ENCODE measurements at places on chromosomes 2 and 18. TPM values are rescaled to one million over a fixed set of nuclear protein-coding genes. Genes with fewer than 3 reads are reported as not detected.

Gene HTR2B
- 12.5 TPM for polyA plus RNA-seq

Gene CD302
- polyA plus RNA-seq, result 11.8 TPM

Gene LRP2
- polyA plus RNA-seq, result 157 TPM

Gene CFAP210
- polyA plus RNA-seq, result 1.6 TPM

Gene SP5
- 0.85 TPM for polyA plus RNA-seq

Gene KLHL14
- 31.5 TPM for polyA plus RNA-seq

Gene SLC16A14
- polyA plus RNA-seq, result 6.8 TPM

Gene STRADB
- polyA plus RNA-seq, result 81.2 TPM

DNA sequence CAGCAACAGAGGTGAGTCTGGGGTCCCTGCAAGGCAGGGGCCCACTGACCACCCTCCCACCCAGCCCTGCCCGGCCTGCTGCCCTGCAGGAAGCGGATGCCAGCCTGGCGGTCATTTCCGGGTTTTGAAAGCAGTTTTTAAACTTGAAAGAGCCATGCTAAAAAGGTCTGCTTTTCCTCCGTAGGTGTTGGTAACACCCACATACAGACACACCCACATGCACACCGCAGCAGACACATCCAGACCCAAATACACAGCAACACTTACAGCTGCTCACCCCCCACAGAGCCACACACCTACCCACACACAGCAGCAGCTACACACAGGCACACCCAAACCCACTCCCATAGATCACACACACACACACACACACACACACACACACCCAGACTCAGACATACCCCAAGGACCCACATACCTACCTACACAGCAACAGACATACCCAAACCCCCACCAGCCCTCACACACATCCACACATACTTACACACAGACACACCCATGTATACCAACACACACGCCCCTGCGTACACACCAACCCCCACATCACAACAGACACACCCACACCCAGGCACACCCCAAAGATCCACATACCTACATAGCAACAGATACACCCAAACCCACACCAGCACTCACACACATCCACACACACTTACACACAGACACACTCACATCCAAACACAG is 7.6 kb downstream of the ZFP36L2 start:
- DNase-seq, result no peak

GRCh38 chr2:219592736-219593135 is 4.9 kb upstream of the STK11IP start:
- no peak for DNase-seq

- no peak for DNase-seq
Measured at GRCh38 chr2:122960759-122961641, 1064.1 kb upstream of the CNTNAP5 start.

DNA sequence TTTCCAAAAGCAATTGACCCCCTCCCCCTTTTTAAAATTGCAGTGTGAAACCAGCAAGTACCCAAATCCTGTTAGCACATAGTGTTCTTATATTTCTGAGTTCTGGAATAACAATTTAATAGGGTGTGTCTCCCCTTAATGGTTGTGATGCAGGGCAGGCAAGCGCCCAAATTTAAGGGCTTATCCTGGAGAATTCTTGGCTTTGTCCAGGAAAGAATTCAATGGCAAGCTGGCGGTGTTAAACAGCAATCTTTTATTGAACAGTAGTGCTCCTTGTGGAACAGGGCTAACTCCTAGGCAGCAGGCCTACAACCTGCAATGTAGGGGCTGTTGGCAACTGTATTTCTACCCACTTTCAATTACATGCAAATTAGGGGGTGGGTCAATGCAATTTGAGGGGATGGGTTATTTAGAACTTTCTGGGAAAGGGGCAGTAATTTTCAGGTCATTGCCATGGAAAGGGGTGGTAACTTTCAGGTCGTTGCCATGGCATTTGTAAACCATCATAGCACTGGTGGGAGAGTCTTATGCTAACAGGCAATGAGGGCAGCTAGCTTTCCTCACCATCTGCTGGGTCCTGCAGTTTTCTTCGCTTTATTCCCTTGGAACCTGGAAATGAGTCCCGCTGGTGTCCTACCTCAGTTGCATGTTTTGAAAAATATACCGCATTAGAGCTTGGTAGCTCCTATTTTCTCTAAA is 149.0 kb upstream of the KCTD1 start:
- no peak for DNase-seq

DNA sequence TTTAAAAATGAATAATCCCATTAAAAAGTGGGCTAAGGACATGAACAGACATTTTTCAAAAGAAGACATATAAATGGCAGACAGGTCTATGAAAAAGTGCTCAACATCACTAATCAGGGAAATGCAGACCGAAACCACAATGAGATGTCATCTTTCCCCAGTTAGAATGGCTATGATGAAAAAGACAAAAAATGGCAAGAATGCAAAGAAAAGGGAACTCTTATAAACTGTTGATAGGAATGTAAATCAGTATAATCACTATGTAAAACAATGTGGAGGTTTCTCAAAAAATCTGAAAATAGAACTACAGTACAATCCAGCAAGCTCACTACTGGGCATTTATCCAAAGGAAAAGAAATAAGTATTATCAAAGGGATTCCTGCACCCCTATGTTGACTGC is 169.2 kb downstream of the METTL4 start:
- no peak for DNase-seq

DNA sequence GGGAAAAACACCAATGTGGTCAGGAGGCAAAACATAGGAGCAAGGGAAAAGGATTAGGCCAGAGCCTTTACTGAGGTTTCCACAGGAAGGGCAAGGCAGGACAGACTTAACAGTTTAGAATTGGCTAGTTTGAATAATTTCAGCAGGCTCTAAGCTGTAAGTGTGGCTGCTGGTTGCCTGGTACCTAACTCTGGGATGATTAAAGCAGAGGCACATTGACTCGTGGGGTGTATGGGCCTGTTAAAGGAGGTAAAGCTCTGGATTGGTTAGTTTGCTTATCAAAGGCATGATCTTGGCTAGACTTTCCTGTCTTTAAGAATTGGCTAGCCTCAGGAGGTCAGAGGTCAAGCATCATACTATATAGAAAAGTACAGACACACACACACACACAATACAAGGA is 132.6 kb downstream of the SPAG16 start:
- no peak for DNase-seq

DNA sequence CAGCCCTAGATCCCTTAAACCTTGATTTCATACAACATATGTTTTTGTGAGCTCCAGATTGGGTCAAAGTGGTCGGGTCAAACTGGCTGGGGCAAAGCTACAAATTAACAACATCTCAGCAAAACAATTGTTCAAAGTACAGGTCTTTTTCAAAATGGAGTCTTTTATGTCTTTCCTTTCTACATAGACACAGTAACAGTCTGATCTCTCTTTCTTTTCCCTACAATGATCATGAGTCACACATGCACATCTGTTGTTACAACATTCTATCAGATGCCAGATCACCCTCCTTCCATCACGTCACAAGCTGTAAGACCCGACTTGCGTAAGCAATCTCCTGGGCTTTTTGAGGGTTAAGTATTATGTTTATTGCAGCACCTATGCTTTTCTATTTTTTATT is 55.1 kb downstream of the RHOB start:
- DNase-seq, result no peak

GRCh38 chr18:22324191-22325131 is 93.3 kb downstream of the CTAGE1 start:
- no peak for DNase-seq

- no peak for DNase-seq
Measured at GRCh38 chr2:38733300-38733971, 17.7 kb downstream of the SRSF7 start.

DNA sequence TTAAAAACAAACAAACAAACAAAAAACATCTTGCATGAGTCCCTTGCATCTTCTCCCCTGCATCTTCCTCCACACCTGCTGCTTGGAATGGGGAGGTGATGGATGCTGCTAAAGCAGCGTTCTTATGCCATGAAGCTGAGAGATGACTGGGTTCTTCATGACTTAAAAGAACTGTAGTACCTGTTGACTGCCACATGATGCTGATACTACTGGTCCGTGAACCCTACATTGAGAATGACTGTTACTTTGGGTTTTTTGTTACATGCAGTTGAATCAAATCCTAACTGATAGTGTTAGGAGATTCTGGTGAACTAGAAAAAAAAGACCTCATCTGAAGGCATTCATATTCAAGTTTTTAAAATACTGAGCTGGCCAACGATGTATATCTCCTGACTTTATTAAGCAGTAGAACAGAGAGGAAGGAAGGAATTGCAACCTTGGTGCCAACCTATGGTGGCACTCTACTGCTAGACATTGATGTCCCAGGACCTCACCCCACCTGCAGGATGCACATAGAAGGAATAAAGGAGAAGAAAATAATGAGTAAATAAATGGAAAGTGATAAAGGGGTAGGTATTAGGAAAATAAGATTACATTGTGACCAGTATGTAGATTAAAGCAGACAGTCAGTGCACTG is 63.2 kb upstream of the SPAG16 start:
- DNase-seq, result no peak

DNA sequence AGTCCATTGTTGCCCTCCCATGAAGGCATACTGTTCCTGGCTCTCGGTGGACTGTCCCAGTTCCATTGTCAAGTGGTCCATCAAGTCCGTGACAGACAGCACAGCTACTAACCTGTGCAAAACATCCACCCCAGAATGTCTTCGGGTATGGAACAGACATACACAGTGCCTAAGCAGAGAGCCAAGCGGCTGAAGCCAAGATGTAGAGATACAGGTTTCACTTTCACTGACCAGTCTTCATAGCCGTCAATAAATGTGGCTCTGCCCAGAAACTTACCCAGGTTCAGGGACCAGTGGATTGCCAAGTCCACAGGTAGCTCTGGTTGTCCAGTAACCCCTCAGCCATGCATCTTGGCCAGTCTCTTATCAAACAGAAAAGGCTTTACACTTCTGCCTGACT is 10.7 kb upstream of the PAPOLG start:
- DNase-seq, result no peak

DNA sequence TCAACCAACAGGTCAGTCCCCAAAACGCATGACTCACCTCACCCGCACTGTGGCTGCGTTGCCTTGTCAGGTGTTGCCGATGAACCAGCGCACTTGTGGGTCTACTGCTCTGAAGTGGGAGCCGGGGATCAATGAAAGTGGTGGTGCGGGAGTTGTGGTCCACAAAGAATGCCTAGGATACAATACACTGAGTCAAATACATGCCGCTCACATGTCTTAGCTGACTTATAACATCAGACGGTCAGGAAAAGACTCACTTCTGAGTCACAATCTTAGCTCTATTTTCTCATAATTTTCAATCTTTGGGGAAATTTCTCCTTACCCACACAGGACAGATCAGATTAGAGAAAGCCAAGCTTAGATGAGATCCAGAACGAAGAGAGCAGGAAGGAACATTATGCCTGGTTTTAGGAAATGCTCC is 107.1 kb upstream of the STK17B start:
- no peak for DNase-seq

DNA sequence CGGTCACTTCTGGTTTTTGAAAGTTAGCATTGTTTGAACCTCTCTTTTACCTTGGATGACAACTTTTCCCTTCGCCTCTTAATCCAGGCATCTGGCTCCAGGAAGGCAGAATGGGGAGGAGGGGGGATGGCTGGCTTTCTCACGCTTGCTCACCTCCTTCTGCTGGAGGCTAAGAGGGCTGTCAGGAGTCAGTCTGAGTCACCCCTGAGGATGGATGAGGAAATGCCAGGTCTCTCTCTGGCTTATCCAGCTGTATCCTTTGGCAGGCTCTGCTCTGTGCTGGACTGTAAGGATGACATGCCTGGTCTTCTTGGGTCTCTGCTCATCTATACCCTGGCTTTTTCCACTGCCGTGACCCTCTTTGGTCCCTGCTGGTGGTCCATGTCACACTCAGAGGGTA is 142.9 kb upstream of the GYPC start:
- DNase-seq, result no peak

- no peak for DNase-seq
Measured at GRCh38 chr2:21822505-21822904, 698.7 kb downstream of the TDRD15 start.

GRCh38 chr18:55396267-55396905 is 191.6 kb downstream of the TCF4 start:
- DNase-seq, result no peak

- no peak for DNase-seq
Measured at GRCh38 chr2:172709566-172710291, 25.9 kb upstream of the RAPGEF4 start.

DNA sequence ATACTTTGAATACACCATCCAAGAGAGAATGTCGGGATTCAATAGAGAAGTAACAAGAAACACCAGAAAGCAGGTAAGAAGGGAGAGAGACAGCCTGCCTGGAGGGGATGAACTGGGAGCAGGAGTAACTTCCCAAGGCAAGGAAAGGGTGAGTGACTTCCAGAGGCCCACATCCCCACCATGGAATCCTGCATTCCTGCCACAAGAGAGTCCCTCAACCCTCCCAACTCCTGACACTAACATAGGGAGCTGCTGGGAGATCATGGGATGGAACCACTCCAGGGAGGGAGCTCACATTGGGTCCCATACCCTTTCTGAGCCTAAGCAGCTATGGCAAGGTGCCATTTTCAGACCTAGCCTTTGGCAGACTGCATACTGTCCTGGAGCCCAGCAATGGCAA is 5.5 kb upstream of the TMEM163 start:
- DNase-seq, result no peak

DNA sequence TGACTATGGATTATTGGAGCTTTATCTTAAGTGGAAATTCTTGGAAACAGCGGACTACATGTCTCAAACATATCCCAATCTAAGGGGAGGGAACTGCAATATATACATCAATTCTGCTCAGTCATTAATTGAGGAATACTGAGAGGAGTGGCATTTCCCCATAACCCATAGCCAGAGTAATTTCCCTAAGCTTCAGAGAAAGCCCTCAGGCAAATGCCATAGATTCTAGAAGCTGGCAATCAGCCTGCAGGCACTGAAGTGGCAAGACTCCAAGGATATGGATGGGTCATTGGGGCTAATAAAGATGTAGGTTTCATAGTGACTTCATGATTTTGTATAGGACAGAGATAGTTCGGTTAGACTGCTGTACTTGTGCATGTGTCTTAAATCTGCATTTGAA is 1960.5 kb upstream of the PIK3C3 start:
- DNase-seq, result no peak

GRCh38 chr2:9170458-9171130 is 36.0 kb upstream of the ASAP2 start:
- no peak for DNase-seq

GRCh38 chr2:181374781-181375675 is 82.2 kb upstream of the ITGA4 start:
- no peak for DNase-seq

DNA sequence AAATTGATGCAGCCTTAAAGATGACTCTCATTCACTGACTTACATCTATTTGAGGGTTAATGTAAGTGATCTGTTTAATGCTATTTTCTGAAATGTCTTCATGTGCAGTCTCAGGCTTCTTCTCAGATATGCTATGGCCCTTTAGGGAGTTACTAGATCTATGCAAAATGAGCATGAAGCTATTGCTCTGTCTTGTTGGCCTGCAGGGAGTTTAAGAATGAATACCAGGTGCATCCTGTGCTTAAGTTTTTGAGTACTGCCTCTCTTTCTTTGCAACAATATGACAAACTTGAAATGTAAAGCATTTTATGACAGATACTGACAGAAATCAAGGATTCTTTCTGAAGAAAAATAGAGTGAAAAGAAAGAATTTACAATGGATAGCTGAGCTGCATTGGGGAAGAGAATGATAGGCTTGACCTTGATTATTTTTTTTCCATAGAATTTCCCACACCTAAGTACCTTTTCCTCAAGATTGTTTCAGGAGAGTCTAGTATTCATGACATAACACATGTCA is 1058.3 kb upstream of the TMEFF2 start:
- no peak for DNase-seq
